ENCODE measurements at places on chromosomes 3 and 15.

- peaks cover 5% of the 10 kb centered on the region for H3K27me3 ChIP-seq
- H3K27ac ChIP-seq = no peak overlapping the region
- no peaks in the 10 kb centered on the region for H3K4me1 ChIP-seq
- no peak overlapping the region for H3K4me3 ChIP-seq
These were observed 60.7 kb downstream of the AGTR1 start for GRCh38 chr3:148758303-148758884.

- peaks cover 49% of the 10 kb centered on the region for H3K4me1 ChIP-seq
- peak overlapping the region; percentile 60 for H3K27ac ChIP-seq
- DNase-seq = no peak
- H3K4me3 ChIP-seq = no peak overlapping the region
- peaks cover 31% of the 10 kb centered on the region for H3K36me3 ChIP-seq
- no peaks in the 10 kb centered on the region for H3K27me3 ChIP-seq
These were observed 4.2 kb downstream of the SPG21 start for GRCh38 chr15:64985366-64986033.

- no peak for DNase-seq
- no peak overlapping the region for H3K27ac ChIP-seq
- H3K4me3 ChIP-seq = no peak overlapping the region
- no peaks in the 10 kb centered on the region for H3K4me1 ChIP-seq
- H3K36me3 ChIP-seq = no peaks in the 10 kb centered on the region
These were observed 325.7 kb upstream of the EPHA6 start for GRCh38 chr3:96488708-96489107.

DNA sequence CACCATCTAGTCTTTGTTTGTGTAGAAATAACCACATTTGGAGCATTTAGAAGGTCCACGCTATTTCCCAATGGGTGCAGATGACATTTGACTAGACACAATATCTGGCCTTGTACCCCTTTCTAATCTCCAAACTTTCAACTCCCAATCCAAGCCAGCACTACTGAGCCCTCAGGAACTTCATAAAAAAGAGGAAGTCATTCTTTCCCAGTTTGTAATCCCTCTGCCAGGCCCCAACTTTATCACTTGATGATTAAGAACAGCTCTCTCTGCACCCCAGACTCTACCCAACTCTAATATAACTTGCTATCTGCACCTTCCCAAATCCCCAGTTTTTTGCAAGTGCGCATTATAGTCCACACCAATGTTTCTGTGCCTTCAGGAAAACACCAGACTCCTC lies 170.2 kb downstream of the KCNMB2 start:
- peaks cover 2% of the 10 kb centered on the region for H3K4me1 ChIP-seq
- H3K4me3 ChIP-seq = no peak overlapping the region
- H3K27ac ChIP-seq = no peak overlapping the region
- H3K27me3 ChIP-seq = no peaks in the 10 kb centered on the region

DNA sequence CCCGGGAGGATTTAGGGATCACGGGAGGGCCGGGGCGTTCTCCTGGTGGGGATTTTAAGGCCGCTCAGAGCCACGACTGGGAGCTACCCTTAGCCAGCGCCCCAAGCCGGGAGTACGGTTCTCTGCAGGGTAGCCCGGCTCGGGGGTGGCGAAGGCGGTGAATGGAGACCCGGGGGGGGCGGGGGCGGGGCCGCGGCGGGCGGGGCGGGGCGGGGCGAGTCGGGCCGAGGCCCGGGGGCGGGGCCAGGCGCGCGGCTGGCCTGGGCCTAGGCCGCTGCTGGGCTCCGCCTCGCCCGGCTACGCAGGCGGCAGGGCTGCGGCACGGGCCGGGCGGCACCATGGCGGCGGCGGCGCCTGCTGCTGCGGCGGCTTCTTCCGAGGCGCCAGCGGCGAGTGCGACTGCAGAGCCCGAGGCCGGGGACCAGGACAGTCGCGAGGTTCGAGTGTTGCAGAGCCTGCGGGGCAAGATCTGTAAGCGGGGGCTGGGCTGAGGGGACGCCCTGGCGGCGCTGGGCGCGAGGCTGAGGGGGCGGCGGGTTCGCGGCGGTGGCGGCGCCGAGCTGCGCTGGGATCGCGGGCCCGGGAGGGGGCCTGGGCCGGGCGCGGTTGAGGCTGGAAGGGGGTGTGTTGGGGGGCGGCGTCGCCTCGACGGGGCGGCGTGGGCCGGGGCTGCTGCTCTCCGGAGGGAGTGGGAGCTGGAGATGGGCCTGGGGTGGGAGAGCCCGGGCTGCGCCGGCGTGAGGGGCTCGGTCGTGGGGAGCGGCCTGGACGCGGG lies at the start of gene RASA2:
RASA2 (plus strand) TSS at position 282 of the 775 bp plus-strand sequence; CDS start at position 339, 57 bp downstream.
- H3K4me3 ChIP-seq = peak within 1 kb of the TSS; percentile 89
- H3K27ac ChIP-seq = peak within 1 kb of the TSS; percentile 90
- peaks cover 72% of the 10 kb centered on the region for H3K4me1 ChIP-seq
- no peaks in the 10 kb centered on the region for H3K27me3 ChIP-seq
- peak; percentile 65 for DNase-seq
- peaks cover 27% of the 10 kb centered on the region for H3K36me3 ChIP-seq

GRCh38 chr15:40695469-40695890 lies 506 bp downstream of the RAD51 start:
- DNase-seq = peak; percentile 36
- peaks cover 34% of the 10 kb centered on the region for H3K4me1 ChIP-seq
- peak overlapping the region; percentile 100 for H3K4me3 ChIP-seq
- H3K27ac ChIP-seq = peak overlapping the region; percentile 100

DNA sequence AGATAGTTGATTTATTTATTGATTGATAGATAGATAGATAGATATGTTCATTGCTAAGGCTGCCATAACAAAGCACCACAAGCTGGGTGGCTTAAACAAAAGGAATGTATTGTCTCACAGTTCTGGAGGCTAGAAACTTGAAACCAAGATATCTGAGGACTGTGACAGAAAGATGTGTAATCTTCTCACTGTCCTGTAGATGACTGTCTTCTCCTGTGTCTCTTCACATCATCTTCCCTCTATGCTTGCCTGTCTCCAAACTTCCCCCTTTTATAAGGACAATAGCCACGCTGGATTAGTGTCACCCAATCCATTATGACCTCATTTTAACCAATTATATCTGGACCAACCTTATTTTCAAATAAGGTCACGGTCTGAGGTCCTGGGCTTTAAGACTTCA lies 40.9 kb downstream of the GNB4 start:
- no peak overlapping the region for H3K4me3 ChIP-seq
- H3K36me3 ChIP-seq = no peaks in the 10 kb centered on the region
- no peaks in the 10 kb centered on the region for H3K4me1 ChIP-seq
- no peak for DNase-seq

GRCh38 chr15:70195587-70196305 lies 98.0 kb upstream of the TLE3 start:
- H3K4me3 ChIP-seq = no peak overlapping the region
- H3K36me3 ChIP-seq = no peaks in the 10 kb centered on the region
- no peaks in the 10 kb centered on the region for H3K4me1 ChIP-seq
- DNase-seq = no peak
- no peak overlapping the region for H3K27ac ChIP-seq
- H3K27me3 ChIP-seq = peaks cover 7% of the 10 kb centered on the region

GRCh38 chr3:56942523-56942922 lies 117.9 kb upstream of the SPATA12 start:
- no peaks in the 10 kb centered on the region for H3K27me3 ChIP-seq
- peaks cover 4% of the 10 kb centered on the region for H3K36me3 ChIP-seq
- no peak for DNase-seq
- peak overlapping the region; percentile 57 for H3K27ac ChIP-seq

- H3K4me3 ChIP-seq = no peak overlapping the region
- no peaks in the 10 kb centered on the region for H3K4me1 ChIP-seq
- DNase-seq = no peak
- H3K27ac ChIP-seq = no peak overlapping the region
These were observed 675.4 kb upstream of the SGO1 start for GRCh38 chr3:20861454-20861853.

GRCh38 chr3:171936191-171936841 lies 93.2 kb downstream of the TMEM212 start:
- H3K27me3 ChIP-seq = peaks cover 4% of the 10 kb centered on the region
- no peak for DNase-seq
- no peak overlapping the region for H3K4me3 ChIP-seq
- H3K4me1 ChIP-seq = peaks cover 5% of the 10 kb centered on the region

DNA sequence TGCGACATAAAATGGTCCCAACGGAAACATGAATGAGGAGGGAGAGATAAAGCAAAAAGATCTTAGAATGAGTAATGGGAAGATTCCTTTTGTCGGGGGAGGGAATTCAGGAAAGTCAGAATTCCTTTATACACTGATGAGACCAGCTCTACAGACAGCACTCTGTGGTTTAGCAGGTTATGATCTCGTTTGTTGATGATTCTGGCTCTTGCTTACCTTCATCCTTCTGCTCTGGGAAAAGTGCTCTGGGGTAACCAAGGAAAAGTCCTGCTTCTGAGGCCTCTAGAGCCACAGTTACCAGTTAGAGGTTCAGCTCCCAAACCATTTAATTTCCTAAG lies 150.7 kb upstream of the NR2E3 start:
- H3K27me3 ChIP-seq = peaks cover 2% of the 10 kb centered on the region
- H3K36me3 ChIP-seq = no peaks in the 10 kb centered on the region
- no peaks in the 10 kb centered on the region for H3K4me1 ChIP-seq
- no peak for DNase-seq

DNA sequence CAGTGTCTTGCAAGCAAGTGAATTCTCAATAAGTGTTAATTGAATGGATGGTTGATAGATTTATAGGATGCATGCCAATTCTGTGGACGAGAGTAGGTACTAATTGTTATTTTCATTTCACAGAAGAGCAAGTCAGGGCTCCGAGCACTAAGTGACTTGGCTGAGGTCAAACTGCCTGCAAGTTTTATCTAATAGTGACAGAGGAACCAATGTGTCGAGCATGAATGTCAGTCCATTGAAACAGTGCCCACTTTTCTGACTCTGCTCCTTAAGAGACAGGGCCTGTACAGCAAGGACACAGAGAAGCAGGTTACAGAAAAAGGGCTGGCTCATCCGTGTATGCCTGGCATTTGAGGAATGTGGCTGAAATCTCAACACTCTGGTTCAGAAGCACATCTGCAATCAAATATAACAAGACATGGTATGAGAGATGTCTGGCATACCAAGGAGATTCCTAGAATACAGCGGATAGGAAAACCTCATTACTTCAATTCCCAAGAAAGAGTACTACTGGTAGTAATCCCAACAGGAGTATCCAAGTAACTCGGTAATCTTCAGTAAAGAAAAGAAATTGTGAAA lies 6.0 kb upstream of the B3GNT5 start:
- H3K4me1 ChIP-seq = peaks cover 7% of the 10 kb centered on the region
- H3K27ac ChIP-seq = no peak overlapping the region
- no peak for DNase-seq
- no peak overlapping the region for H3K4me3 ChIP-seq

GRCh38 chr3:117184574-117184973 lies 475.0 kb downstream of the TUSC7 start:
- H3K27me3 ChIP-seq = no peaks in the 10 kb centered on the region
- H3K36me3 ChIP-seq = no peaks in the 10 kb centered on the region
- DNase-seq = no peak
- no peak overlapping the region for H3K27ac ChIP-seq

- no peak for DNase-seq
- peaks cover under 1% of the 10 kb centered on the region for H3K27me3 ChIP-seq
- no peaks in the 10 kb centered on the region for H3K36me3 ChIP-seq
These were observed 7.2 kb downstream of the TMOD2 start for GRCh38 chr15:51758645-51759044.

DNA sequence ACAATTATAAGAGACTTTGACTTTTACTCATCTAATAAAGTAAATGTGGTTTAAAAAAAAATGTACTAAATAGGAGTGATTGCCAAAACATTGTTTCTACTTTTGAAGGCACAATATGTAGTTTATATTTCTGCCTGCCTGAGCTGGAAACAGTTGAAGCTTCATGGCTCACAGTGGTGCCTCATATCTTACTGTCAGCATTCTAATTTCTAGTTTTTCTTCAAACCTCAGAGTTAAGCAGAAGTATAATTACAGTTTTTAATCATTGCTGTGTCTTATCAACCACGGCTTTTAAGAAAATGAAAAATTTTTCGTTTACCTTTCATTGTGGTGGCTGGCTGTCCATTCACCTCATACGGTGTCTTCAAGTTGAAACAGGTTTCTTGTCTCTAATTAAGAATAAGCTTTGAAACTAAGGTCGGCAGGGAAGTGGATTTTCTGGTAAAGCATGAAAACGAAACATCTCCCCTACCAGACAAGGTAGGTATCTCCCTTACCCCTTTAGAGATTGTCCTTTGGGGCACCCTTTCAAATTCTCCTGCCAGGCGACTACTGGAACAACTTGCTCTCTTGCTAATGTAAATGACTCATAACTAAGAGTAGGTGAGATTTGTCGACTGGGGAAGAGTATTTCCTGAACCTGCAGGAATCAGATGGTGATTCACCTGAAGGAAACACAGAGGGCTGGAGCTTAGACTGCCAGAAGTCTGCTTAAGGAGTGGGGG lies at the start of gene GPR87:
GPR87 (minus strand) TSS at position 554 of the 725 bp plus-strand sequence. CDS start 16,720 bp downstream, outside the sequence.
- no peak for DNase-seq
- peak within 1 kb of the TSS; percentile 43 for H3K27ac ChIP-seq
- H3K4me1 ChIP-seq = peaks cover 29% of the 10 kb centered on the region

DNA sequence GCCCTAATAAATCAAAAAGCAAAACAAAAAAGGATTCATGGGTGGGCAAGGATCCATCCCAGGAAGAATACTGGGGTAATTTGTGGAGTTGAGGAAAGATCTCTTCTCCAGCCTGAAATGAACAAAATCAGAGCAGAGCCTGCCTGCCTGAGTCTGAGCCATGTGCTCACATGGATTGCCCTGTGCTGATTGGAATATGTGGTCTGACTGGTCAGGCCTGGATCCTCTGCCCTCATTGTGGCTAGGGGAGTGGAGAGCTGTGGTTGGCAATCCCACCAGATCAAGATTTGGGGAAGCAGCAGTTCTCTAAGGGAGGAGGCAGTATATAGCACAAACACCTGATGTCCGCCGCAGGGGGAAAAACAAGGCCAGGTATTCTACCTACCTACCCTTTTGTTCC lies 6.8 kb upstream of the NUDT16 start:
- no peak for DNase-seq
- H3K36me3 ChIP-seq = peaks cover 3% of the 10 kb centered on the region
- H3K27ac ChIP-seq = no peak overlapping the region
- no peaks in the 10 kb centered on the region for H3K27me3 ChIP-seq

GRCh38 chr3:141384575-141384974 lies 16.3 kb downstream of the ZBTB38 start:
- peaks cover 8% of the 10 kb centered on the region for H3K4me1 ChIP-seq
- no peaks in the 10 kb centered on the region for H3K36me3 ChIP-seq
- DNase-seq = no peak
- H3K4me3 ChIP-seq = no peak overlapping the region

DNA sequence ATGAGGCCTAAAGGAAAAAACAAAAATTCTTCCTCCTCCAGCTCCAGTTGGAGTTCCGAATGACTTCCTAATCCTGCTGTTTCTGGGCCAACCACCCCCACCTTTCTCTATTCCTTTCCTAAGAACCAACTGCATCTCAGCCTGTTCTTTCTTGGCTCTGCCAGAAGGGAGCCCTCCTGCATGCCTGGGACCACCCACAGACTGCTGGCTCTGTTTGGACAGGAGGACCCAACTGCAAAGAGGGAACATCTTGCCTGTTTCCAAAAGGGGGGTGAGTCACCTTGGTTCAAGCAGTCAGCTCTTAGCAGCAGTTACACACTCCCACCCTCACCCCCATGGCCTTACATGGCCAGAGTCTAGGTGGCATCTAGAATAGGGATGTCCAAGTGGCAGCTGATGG lies 116.0 kb upstream of the PRICKLE2 start:
- H3K4me3 ChIP-seq = no peak overlapping the region
- no peaks in the 10 kb centered on the region for H3K36me3 ChIP-seq
- H3K27me3 ChIP-seq = peaks cover 7% of the 10 kb centered on the region

Data from activated naive CD8-positive, alpha-beta T cell treated with anti-CD3 and anti-CD28 coated beads, Interleukin-2, amount 50 U/mL, for 24 hours (primary cell).